Activated CD4-positive, CD25-positive, alpha-beta regulatory T cell treated with anti-CD3 and anti-CD28 coated beads, Interleukin-2, amount 50 U/mL, for 24 hours (primary cell): ENCODE measurements at places on chromosomes 11 and 22.

DNA sequence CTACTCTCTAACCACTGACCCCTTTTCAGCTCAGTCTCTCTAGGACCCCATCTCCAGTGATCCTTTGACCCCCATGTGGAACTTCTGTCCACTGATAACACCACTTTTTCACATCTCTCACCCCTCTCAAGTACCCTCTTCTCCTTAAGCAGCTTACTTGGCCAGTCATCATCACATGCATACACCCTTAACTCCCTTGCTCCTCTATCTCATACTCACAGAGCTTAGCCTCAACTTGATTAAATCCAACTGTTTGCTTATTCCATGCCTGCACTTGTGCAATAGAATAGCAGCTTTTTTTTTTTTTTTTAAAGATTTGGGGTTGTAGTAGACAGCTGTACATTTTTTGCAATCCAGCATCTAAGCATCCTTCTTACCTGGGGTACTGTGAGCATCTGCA lies 22.2 kb downstream of the AQP11 start:
- ATAC-seq, result no peak

GRCh38 chr11:110759972-110760381 lies 47.7 kb upstream of the ARHGAP20 start:
- ATAC-seq, result no peak

- no peak for ATAC-seq
Measured at GRCh38 chr11:129402206-129403171, 26.8 kb downstream of the BARX2 start.

- ATAC-seq, result no peak
Measured at GRCh38 chr11:121524233-121524631, 71.5 kb upstream of the SORL1-AS1 start.

DNA sequence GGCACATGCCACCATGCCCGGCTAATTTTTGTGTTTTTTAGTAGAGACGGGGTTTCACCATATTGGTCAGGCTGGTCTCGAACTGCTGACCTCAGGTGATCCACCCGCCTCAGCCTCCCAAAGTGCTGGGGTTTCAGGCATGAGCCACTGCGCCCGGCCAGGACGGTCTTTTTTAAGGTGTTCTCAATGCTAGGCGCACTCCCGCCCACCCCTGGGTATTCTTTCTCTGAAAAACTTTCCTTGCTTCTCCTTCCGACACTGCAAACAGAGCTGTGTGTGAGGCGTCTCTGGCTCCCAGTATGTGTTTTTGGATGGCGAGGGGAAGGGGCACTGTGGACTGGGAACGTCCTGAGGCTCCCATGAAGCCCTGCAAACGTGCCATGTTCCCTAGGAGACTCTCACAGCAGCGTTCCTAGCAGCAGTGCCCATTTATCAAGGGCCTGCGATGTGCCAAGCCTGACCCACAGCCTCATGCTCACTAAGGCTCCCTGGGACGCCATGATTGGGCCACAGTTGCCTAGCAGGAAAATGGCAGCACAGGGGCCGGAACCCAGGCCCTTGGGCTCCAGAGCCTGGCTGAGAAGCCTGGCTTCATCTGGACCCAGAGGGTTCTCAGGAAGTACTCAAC lies 2.4 kb upstream of the RASL10A start:
- ATAC-seq, result no peak
